ENCODE measurements at places on chromosomes 1 and 21.

DNA sequence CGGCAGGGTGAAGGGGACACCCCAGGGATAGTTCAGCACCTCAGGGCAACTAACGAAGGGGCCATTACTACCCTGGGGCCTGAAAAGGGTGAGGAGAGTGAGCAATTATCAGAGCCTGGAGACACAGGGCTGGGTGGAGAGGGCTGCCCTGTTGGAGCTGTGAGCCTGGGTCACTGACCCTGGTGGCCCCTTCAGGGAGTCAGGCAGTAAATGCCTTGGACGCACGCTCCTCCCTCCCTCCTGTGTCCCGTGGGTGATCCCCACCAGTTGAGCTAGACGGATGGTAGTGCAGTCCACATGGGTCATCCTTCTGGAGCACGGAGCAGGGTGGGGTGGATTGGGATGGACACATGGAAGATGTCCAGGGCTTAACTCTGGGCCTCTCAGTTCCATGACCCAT is 305.3 kb downstream of the PTPRU start:
- DNase-seq: no peak

- DNase-seq: no peak
These were observed 140.0 kb downstream of the SLC45A1 start for GRCh38 chr1:8457760-8458381.

GRCh38 chr1:156368889-156369684 is at the start of gene RHBG:
RHBG (plus strand) TSS chr1:156369211; CDS start chr1:156369250, 39 bp downstream.
- no peak for DNase-seq

DNA sequence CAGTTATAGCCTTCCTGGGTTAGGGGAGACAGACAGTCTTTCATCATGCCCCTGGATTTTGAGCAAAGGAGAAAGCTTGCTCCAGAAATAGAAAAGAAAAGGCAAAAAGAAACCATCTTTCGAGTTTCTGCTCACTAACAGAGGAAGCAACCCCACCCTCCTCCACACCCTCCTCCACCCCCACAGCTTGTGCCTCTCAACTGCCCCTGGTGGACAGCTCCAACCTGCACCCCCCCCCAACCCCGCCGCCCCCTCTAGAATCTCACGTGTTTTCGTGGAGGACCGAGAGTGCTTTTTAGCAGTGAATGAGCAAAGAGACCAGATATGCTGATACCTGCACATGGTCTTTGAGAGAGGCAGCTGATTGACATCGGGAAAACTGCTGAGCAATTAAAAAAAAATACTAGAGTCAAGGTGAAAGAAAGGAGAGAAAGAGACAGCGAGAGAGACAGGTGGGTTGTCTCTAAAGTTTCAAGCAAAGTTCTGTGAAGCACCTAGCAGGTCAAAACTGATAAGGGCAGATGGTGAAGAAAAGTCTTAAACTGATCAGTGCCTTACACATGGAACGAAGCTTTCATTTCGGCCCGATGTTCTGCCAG is 358.3 kb downstream of the KIF26B start:
- DNase-seq: peak; percentile 25

DNA sequence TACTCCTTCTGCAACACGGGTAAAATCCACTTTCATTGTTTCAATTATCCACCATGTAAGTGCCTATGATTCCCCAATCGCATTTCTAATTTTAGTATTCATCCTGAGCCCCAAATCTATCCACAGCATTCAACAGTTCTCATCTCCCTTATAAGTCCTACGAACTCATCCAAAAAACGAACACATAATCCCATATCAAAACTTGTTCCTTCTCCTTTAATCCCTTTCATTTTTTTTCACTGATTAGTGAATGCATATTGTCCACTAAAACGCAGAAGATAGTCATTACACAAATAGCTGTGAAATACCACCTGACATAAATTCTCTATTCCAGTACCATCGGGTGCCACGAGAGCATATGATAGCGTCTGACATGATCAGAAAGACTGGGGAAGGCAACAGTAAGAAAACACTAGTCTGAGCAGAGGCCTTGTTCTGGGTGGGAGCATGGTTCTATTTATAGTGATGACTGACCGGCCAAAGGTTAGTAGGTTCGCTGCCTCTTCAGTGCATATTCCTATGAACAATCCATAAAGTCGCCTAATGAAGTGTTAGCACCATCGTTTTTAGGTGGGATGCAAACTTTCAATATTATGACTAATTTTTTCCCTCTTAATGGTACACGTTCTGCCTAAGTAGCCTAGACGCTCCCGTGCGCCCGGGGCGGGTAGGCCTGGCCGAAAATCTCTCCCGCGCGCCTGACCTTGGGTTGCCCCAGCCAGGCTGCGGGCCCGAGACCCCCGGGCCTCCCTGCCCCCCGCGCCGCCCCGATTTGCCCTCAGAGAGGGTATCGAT is 648 bp downstream of the ATP5PF start:
- no peak for DNase-seq

GRCh38 chr1:206682111-206682510 is 2.6 kb upstream of the MAPKAPK2 start:
- DNase-seq: no peak

DNA sequence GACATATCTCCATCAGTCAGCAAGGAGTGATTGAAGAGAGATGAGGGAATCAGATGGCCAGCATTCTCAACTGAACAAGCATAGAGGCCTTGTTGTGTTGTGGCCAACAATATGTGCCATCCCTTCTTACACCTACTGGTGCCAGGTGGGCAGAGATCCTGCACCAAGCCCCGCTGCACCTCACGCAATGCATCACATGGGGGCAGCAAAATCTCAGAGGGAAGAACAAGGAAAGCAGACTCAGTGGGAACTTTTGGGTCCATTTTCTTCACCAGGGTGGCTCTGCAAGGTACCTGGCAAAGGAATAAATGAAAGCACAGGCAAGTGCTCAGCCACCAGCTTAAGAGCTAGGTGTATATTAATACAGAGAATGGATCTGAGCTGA is 33.2 kb downstream of the HSD3B2 start:
- DNase-seq: peak; percentile 35

- peak; percentile 81 for DNase-seq
These were observed 34.8 kb downstream of the MX1 start for GRCh38 chr21:41460578-41461527.

- DNase-seq: no peak
These were observed 102.9 kb downstream of the DYRK1A start for GRCh38 chr21:37469441-37469840.

DNA sequence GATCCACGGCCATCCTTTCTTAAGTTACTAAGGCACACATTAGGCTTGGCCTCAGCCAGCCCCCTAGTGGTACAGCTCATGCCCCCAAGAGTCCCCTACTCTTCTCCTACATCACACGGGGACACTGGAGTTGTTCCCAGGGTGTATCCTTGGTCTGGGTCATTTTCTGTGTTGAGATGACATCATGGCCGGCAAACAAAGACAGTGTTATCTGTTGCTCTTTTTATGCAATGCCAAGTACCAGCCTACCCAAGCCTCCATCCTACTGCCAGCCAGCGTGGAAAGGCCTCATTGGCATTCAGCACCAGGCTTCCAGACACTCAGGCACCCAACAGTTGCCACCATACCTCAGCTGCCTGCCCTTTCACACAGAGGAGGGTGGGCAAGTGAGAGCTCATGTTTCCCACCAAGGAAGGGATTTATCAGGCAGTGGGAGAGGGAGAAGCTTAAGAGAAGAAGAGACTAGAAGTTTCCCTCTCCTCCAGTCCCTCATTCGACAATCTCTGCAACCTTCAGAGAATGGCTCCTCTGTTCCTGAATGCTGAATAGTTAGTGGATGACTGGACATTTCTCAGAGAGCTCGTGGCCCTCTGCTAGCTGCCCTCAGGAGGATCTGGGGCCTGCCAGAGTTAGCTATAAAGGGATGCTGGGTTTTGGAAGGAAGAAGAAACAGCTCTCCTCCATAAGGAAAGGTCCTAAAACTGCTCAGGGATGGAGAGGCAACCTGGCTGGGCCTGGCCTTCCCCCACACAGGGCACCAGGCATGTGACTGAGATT is 17.7 kb downstream of the CBR1 start:
- peak; percentile 31 for DNase-seq

DNA sequence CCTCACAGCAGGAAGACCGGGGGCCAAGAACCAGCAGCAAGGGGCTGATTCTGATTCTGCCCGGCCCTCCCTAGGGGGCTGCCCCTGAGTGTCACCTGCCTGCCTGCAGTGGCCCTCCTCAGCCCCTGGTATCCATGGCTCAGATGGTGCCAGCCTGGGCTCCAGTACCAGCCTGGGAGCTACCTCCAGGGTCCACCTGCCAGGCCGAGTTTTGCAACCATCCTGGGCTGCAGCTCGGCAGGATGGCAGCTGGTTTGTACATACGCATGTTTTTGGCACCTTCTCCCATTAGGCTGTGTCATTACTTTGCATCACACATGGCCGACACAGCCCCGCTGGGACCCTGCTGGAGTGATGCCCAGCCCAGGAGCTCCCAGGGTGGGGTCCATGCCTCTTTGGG is 93.3 kb upstream of the WNT4 start:
- DNase-seq: no peak

GRCh38 chr1:155324717-155325602 is 4.3 kb downstream of the RUSC1 start:
- peak; percentile 98 for DNase-seq

DNA sequence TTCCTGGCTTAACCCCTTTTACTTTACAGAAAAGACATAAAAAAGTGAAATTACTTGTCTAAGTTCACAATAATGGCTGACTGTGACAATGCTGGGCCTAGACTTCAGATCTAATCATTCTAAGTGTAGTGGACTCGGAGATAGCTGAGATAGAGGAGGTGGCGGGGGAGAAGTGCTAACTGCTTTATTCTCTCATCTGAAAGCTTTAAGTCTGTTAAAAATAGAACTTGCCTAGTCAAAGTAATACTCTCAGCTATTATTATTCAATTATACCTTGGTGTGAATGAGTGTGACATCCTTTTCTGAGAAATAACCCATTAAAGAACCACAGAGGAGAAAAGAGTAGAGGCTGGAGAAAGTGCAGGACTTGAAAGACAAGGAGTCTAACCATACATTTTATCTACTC is 96.1 kb upstream of the OLIG2 start:
- DNase-seq: no peak

GRCh38 chr1:234914606-234915290 is 213.9 kb downstream of the TOMM20 start:
- DNase-seq: no peak

- no peak for DNase-seq
These were observed 126.7 kb downstream of the TRABD2B start for GRCh38 chr1:47870480-47870879.

GRCh38 chr1:53402891-53403655 is 56.1 kb upstream of the DMRTB1 start:
- DNase-seq: no peak

DNA sequence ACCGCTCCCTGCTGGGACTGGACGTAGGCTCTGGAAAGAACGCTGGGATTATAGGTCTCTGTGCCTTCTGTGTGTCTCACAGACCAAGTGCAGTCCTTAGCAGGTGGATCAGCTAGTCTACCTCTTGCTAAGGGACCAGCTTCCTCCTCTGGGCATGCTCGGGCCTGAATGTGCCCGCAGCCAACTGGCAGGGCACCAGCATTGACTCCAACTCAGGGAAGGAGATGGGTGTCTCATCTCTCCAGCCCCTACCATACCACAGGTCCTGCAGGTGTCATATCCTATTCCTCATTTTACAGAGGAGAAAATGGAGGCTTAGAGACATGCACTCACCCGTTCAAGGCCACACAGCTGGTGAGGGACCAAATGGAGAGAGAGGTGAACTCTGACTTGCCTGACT is 340.2 kb downstream of the PTPRU start:
- no peak for DNase-seq

DNA sequence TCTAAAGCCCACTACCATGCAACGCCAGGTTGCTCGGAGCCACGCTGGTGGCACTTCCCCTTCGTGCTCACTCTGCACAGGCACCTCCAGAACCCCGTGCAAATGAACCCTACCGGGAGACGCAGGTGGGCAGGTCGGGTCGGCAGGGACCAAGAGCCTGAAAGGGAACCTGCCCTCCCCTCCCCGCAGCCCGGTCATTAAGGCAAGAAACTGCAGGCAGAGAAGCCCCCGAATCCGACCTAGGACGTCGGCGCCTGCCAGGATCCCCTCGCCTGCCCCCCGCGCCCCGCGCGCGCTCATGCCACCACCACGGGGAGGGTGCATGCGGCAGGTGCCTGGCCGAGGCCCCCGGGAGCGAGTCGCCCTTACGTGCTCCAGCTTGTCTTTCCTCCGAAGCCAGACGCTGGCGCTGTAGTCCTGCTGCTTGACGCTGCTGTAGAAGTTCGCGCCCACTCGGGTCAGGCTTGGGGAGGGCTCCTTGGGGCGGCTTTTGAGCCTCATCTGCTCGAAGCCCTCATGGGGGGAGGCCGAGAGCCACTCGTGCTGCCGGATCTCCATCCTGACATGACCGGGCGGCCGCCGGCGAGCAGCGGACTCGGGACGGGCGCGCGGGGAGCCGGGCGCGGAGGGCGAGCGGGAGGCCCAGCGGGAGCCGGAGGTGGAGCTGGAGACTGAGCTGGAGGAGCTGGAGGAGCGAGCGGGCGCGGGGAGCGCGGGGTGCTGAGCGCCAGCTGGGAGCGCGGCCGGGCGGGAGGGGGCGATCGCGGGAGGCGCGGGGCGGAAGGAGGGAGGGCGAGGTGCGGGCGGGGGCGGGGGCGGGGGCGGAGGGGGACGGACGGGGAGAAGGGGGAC is 552 bp downstream of the PLD5 start:
- peak; percentile 91 for DNase-seq

DNA sequence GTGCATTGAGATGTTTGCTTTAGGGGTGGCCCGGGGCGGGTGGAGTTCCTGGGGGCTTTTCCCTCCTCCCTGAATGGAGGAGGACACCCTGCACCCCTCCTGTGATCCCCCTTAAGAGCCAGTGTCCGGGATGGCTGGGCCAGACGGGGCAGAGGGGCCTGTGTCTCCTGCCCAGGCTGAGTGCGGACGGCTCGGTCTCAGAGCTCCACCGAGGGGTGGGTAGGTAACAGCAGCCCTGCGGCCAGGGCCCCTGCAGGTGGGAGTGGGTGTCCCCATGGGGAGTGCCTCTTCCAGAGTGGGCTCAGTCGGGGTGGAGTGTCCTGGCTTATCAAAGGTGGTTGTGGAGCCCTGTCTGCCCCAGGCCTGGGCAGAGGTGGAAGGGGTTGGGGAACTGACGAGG is 23.1 kb downstream of the TP73 start:
- DNase-seq: no peak

- DNase-seq: no peak
These were observed 384.2 kb upstream of the DUSP10 start for GRCh38 chr1:222126052-222126451.

GRCh38 chr21:46397993-46398392 is 60.7 kb upstream of the DIP2A start:
- no peak for DNase-seq

Data from WERI-Rb-1 (cell line).